NCI-H510A treated with DMSO at 0.1 percent for 48 hours (cell line): ENCODE measurements at places on chromosomes 11 and 22.

GRCh38 chr11:2507945-2508749 lies 63.3 kb downstream of the KCNQ1 start:
- no peak for DNase-seq

- DNase-seq, result no peak
Measured at GRCh38 chr11:47403571-47403970, 4.8 kb upstream of the SLC39A13 start.

- peak; percentile 94 for DNase-seq
Measured at GRCh38 chr11:65419772-65420481, 2.7 kb upstream of the NEAT1 start.

GRCh38 chr11:9739123-9739900 lies 75.4 kb downstream of the SWAP70 start:
- DNase-seq, result no peak

DNA sequence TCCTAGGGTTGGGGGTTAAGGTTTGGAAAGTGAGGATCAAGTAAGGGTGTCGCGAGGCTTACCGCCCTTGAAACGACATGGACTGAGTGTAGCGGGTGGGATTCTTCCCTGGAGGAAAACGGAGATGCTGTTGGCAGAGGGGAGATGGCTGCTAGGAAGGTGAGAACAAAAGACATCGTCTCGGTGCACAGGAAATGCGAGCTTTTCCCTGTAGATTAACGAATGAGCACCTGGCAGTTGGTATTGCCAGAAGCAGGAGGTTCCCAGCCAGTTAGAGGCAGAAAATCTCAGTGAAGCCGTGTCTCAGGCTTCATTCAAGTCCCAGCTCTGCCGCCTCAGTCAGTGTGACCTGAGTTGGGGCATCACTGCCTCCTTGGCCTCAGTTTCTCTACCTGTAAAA lies 1.4 kb upstream of the LHFPL7 start:
- no peak for DNase-seq

GRCh38 chr11:16337421-16338213 lies 18.7 kb downstream of the SOX6 start:
- DNase-seq, result no peak

DNA sequence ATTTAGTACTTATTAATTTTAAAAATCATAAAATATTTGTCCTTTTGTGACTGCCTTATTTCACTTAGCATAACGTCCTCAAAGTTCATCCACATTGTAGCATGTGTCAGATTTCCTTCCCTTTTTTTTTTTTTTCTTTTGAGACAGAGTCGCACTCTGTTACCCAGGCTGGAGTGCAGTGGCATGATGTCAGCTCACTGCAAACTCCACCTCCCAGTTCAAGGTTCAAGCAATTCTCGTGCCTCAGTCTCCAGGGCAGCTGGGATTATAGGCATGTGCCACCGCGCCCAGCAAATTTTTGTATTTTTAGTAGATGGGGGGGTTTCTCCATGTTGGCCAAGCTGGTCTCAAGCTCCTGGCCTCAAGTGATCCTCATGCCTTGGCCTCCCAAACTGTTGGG lies 10.6 kb downstream of the RAB6A start:
- no peak for DNase-seq

GRCh38 chr11:88478136-88478815 lies 140.7 kb upstream of the CTSC start:
- DNase-seq, result no peak

GRCh38 chr11:70901951-70902521 lies 350.3 kb downstream of the SHANK2 start:
- DNase-seq, result peak; percentile 31
